ENCODE measurements at places on chromosomes 7 and 10.

DNA sequence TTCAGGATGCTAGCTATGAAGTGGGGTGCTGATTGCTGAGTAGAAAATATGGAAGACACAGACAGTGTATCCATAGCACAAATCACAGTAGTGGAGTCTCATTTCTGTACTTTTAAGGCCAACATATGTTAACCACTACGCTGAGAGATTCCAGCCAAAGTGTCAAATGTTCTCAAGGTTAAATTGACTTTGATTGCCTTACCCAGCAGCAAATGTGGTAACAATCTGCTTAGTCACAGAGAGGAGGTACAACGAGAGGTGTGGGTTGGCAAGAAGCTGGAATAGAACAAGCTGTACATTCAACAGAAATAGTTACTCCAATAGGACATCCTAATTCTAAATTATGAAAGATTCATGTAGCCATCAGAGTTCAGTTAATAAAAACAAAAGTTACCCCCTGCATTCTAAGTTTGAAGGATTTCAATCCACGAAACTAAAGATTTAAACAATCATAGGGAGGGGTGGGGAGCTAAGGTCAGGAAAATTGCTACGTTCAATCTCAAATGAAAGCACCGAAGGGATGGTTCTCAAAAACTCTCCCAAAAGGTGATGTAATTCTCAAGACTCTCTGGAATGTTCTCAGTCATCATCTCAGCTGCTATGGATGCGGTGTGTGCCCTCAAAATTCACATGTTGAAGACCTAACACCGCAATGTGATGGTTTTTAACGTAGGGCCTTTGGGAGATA is 137.0 kb downstream of the ETV1 start:
- DNase-seq: peak; percentile 54

GRCh38 chr7:43151076-43151475 is 38.6 kb downstream of the HECW1 start:
- no peak for DNase-seq

DNA sequence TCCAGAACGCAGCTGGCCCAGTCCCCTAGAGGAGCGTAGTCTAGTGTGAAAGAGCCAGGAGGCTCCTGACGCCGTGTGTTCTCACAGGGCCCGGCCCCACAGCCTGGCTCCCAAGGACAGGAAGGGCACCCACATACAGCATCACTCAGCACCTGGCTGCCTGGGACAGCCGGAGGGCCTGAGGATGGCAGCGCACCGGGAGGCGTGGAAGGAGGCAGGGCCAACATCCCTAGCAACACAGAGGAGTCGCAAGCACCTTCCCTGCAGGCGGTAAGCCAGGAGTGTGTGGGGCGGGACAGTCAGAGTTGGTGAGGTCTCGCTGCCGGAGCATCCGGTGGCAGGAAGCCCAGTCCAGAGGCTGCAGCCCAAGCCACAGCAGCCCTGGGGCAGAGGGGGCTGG is 125.8 kb downstream of the MAD1L1 start:
- DNase-seq: peak; percentile 94

GRCh38 chr10:103610083-103610472 is 116.6 kb downstream of the NEURL1 start:
- DNase-seq: peak; percentile 38

DNA sequence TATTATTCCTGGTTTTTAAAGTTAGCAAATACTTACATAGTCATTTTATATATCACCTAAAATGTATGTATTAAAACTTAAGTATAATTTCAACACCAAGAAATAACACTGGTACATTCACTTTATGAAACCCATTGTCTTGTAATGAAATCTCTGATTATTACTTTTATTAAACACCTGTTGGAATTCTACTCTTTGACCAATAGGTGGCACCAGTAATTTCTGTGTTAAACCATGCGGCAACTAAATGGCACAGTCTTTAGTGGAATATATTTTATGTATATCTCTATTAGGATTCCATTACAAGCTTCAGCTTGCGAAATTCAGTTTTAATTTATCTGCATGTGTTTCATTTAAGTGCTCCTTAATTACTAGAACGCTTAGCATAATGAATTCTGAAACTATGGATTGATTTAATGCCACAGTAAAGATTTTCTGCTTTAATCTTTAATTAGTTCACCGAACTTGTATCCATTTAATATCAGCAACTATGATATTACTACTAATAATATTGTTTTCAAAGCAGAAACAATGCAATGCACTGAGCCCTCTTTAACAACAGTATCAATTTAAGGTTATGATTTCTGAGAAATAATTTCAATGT is 181.3 kb downstream of the MAGI2 start:
- peak; percentile 7 for DNase-seq

GRCh38 chr7:71772779-71773178 is 639.4 kb downstream of the CALN1 start:
- DNase-seq: no peak

DNA sequence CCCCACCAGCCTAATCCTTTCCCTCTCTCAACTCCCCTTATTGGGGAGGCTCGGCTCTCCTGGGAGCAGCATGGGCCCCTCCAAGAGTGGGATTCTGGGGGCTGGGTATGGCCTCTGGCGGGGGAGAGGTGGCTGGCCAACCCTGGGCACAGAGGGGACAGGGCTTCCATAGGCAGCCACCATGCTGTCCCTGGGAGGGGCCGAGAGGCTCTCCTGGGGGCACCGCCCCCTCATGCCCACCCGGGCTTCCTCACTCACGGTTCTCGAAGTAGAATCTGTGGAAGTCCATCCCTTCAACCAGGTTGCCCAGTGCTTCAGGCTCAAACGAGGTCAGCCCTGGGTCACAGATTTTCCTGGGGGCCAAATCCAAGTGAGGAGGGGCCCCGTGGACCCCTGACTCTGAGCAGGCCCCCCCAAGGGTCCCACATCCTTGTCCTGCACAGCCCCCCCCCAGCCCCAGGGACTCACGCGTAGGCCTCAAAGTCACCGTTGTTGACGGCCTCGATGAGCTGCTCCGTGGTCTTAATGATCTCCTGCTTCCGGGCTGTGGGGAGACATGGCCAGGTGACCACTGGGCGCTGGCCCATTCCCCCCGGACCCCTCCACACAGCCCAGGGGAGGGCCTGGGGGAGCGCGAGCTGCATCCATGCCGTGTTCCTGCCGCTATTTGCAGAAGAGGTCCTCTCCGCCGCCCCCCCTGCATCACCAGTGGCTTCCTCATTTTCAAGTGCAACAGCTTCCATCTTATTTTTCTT is 19.8 kb downstream of the YKT6 start:
- DNase-seq: no peak

Data from RPMI7951 (cell line).